ENCODE measurements at places on chromosomes 7 and 10.

GRCh38 chr10:43228783-43229207, 38.1 kb downstream of the RASGEF1A start:
- DNase-seq: no peak

DNA sequence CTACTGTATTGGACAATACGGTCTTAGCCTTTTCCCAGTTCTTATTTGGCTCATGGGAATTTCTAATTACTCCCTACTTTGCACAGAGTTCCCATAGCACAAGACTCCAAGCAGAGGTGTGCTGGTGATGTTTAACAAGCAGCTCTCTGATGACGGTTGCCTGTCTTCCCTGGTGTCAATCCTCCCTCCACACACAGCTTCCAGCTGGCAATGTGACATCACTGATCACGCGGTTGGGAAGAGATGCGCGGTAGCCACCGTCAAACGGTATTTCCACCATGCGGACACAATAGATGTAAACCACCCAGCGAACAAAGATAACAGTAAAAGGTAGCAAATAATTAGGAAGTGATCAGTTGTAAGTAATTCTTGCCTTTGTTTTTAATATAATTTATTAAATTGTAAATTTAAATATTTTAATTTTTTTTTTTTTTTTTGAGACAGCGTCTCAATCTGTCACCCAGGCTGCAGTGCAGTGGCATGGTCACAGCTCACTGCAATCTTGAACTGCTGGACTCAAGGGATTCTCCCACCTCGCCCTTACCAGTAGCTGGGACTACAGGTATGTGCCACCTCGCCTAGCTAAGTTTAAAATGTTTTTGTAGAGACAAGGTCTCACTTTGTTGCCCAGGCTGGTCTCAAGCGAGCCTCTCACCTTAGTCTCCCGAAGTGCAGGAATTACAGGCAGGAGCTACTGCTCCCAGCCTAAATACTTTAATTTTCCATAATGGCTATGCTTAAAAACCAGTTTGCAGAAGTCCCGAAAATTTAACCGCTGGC, 36.3 kb upstream of the IL15RA start:
- DNase-seq: no peak

DNA sequence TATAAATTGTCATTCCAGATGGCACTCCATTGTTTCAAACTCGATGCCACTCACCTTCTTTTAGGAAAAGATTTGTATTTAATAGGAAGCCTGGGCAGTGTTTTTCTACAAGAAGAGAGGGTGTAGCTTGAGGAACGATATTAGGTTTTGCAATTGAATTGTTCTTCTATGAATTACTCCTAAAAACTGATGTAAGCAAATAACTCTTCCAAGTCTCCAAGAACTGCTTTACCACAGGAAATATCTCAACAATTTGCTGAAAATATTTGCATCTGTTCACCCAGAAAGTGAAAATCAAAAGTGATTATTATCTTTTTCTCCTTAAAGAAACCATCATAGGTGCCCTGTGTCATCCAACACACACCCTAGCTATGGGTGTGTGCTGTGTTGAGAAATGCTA, 261.3 kb upstream of the MEOX2 start:
- no peak for DNase-seq

- DNase-seq: no peak
Observed at GRCh38 chr10:1776127-1776662, 38.9 kb upstream of the ADARB2 start.

GRCh38 chr7:137993395-137993743, 8.5 kb downstream of the CREB3L2 start:
- no peak for DNase-seq

Measured in esophagus squamous epithelium (tissue), 5 donors.